ENCODE measurements at places on chromosomes 3 and 15.

DNA sequence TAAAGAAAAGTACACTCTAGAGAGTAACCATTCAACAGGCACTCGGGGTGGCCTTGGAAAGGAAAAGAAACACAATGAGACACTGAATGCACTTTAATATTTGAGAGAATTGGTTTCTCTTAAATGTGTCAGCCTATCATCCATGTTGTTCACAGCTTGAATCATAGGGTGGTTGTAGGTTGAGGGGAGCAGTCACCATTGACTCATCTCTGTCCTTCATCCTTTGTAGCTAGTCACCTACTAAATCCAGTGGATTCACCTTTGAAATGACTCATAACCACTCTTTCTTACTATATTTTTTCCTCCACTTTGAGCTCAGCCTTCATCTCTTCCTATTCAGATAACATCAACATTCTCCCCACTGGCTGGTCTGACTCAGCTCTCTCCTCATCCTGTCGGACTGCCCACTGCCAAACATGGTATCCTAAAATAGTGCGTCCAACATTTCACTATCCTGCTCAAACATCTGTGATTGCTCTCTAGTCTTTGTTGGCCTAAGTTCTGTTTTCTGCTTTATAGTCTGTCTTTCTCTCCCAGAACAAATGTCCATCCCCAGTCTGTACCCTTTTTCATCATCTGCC is 182.7 kb upstream of the GADL1 start:
- DNase-seq = no peak

GRCh38 chr3:169148448-169149348 is 514.8 kb downstream of the MECOM start:
- DNase-seq = no peak

- DNase-seq = no peak
Measured at GRCh38 chr3:170247875-170248274, 25.7 kb downstream of the PRKCI start.

GRCh38 chr3:122916580-122916979 is 111.0 kb downstream of the SEMA5B start:
- DNase-seq = no peak

DNA sequence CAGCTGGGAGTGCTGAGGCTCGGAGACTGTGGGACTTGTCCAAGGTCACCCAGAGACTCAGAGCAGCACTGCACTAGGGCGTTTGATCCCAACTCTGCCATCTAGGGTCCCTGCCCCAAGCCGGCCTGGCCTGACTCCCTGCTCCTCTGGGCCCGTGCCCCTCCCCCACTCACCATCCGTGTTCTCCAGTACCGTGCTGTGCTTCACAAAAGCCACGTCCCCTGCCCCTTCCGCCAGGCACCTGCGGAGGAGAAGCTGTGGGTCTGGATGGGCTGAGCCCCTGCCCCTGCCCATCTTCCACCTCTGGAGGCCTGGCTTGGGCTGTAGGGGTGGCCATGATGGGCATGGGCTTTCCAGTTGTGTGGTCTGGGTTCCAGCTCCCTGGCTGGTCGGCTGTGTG is 8.4 kb downstream of the MELTF start:
- no peak for DNase-seq
